ENCODE measurements at places on chromosomes 6 and 20. TPM values are rescaled to one million over a fixed set of nuclear protein-coding genes. Genes with fewer than 3 reads are reported as not detected.

DNA sequence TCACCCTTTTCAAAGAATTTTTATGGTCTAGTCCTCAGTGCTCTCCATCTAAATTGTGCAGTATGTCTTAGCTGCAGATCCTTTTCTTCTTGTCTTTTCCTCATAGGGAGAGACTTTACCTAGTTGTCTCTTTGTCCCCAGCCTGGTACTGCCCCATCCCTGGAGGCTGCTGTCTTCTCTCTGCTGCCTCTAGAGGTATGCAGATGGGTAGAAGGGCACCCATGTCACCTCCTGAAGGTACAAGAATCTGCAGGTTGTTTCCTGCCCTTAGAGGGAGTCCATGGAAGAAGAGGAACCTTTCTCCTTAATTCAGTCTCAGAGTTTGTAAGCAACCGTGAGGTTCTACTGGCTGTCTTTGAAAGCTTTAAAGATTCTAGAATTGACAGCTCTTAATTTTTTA lies 39.1 kb downstream of the MCM8 start:
- no peak for DNase-seq

- no peak for DNase-seq
These were observed 77.6 kb downstream of the SAMD5 start for GRCh38 chr6:147586044-147586443.

- no peak for DNase-seq
These were observed 598.5 kb upstream of the IRAK1BP1 start for GRCh38 chr6:78268591-78269452.

DNA sequence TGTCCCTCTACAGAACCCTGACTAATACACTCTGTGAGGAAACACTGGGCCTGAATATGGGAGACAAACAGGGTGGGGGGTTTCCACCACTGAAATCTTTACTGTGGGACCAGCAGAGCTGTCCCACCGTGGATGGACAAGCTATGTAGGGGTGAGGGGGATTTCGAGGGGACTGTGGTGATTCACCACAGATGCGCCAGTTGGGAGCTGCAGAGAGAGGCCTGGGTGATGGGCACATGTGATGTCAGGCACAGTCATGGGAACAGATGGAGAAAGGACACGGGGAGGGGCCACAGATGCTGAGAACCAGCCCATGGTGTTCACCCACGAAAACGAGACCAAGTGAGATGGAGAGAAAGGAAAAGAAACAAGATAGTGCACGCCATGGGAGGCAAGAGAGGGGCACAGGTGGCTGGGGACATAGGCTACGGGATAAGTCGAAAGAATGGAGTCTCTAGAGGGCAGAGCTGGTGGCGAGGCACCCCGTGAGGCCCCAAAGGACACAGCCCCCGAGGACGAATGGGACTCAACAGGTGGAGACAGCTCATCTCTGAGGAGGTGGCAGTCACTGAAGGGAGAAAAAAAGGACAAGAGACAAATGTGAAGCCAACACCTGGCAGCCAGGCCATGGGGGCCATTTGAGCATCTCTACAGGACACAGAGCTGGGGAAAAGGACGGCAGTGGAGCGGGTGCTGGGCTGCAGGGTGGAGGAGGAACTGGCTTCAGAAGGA lies 10.5 kb upstream of the RAMACL start:
- no peak for DNase-seq

GRCh38 chr6:130075879-130076460 lies 57.6 kb downstream of the L3MBTL3 start:
- DNase-seq = no peak

DNA sequence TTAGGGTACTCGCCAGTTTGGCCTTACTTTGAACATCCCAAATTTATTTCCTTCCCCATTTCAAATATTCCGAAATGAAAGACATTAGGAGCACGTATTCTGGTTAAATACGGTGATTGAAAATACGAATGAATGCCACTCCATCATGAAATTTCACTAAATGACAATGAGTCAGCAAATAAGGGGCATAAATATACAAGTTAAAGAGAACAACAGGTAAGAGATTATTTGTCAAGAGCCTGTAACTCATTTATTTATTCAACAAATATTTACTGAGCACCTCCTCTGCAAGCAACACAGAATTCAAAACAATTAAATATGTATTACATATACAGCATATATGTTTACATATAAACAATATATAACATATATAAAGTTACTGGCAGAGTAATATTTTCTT lies 44.8 kb downstream of the MYB start:
- no peak for DNase-seq

DNA sequence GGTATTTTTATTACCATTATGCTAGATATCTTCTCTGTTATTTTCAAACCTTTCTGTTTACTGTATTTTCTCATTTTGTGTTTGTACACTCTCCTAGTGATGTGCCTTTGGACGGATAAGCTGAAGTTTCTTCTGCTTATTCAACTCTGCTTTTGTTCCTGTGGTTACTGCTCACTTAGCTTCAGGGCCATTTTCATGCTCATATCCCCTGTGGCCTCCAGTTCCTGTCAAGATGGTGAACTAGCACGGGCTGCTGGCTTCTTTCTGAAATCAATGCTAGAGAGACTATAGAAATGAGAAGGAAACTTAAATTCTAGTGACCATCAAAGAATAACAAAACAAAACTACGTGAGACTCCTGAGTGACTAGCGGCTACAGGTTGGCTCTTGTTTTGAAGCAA lies 6.8 kb upstream of the CST8 start:
- no peak for DNase-seq

DNA sequence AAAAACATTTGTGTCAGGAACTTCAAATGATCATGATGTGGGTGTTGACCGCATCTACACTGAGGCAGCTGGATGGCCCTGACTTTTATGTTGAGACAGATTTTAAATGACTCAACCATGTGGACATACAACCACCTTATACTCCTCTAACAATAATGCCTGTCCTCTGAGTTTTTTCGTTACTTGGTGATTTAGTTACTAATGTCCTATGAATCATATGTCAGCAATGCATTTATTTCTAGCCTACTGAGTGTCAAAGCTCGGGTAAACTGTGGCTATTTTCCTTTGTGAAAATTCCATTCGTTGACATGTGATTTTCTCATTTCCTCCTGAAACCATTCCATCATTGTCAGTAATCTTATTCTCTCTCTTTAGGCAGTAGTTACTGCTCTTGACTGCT lies 38.9 kb upstream of the NKX2-4 start:
- no peak for DNase-seq

DNA sequence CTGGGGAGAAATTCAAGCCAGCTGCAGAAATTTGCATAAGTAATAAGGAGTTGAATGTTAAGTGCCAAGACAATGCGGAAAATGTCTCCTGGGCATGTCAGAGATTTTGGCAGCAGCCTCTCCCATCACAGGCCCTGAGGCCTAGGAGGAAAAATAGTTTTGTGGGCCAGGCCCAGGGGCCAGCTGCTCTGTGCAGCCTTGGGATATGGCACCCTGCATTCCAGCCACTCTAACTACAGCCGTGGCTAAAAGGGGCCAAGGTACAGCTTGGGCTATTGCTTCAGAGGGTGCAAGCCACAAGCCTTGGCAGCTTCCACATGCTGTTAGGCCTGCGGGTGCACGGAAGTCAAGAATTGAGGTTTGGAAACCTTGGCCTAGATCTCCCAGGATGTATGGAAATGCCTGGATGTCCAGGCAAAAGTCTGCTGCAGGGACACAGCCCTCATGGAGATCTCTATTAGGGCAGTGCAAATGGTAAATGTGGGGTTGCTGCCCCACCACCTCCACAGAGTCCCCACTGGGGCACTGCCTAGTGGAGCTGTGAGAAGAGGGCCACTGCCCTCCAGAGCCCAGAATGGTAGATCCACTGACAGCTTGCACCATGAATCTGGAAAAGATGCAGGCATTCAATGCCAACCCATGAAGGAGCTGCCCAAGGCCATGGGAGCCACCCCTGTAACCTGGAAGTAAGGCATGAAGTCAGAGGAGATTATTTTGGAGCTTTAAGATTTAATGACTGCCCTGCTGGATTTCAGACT lies 126.5 kb downstream of the DTNBP1 start:
- no peak for DNase-seq

GRCh38 chr6:41757931-41758640 lies 10.9 kb upstream of the PGC start:
- DNase-seq = no peak

GRCh38 chr6:37050045-37050853 lies 44.8 kb downstream of the FGD2 start:
- no peak for DNase-seq

Gene SPTLC3
- 7.1 TPM for polyA plus RNA-seq

Gene MAFB
- polyA plus RNA-seq = 10.4 TPM

Gene NMBR
- not detected for polyA plus RNA-seq

Gene PLCB4
- 2.8 TPM for polyA plus RNA-seq

Data from kidney (tissue), 22 donors.